CD4-positive, alpha-beta T cell treated with Interferon alpha-2 for 1 hour (primary cell): ENCODE measurements at places on chromosomes 12 and 14.

DNA sequence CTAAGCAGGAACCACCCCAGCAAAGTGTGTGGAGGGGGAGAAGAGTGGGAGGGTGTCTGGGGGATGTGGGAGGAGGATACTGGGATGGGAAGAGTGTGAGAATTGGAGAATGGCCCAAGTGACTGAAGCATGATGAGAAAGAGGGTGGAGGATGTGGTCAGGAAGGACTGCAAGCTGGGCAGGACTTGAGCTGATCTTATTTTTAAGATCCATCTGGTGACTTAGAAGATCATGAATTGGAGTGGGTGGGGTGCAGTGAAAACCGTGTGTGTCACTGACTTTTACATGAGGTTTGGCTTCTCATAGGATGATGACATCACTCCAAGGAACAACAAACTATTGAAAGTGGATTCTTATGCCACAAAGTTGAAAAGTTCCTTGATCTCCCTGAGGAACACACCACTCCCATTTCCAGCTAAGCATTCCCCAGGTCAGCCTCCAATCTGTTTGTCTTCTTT is 287.5 kb downstream of the GALC start:
- no peak for DNase-seq

DNA sequence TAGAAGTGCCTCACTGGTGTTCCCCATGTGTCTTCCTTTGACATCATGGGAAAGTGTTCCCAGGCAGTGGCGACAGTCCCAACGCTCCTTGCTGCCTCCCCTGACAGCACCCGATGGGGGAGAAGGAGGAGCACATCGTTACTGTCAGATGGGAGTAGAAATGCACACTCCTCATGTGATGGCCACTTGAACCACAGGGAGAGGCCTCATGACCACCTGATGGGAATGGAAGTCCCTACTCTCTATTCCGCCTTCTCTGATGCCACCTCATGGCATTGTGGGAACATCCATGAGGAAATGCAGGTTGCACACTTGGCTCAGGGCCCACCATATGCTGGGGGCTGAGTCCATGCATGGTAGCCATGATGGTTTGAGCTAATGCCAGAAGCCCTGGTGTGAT is 14.3 kb upstream of the CORO1C start:
- no peak for DNase-seq

GRCh38 chr12:7178481-7178880 is 11.0 kb upstream of the PEX5 start:
- no peak for DNase-seq

DNA sequence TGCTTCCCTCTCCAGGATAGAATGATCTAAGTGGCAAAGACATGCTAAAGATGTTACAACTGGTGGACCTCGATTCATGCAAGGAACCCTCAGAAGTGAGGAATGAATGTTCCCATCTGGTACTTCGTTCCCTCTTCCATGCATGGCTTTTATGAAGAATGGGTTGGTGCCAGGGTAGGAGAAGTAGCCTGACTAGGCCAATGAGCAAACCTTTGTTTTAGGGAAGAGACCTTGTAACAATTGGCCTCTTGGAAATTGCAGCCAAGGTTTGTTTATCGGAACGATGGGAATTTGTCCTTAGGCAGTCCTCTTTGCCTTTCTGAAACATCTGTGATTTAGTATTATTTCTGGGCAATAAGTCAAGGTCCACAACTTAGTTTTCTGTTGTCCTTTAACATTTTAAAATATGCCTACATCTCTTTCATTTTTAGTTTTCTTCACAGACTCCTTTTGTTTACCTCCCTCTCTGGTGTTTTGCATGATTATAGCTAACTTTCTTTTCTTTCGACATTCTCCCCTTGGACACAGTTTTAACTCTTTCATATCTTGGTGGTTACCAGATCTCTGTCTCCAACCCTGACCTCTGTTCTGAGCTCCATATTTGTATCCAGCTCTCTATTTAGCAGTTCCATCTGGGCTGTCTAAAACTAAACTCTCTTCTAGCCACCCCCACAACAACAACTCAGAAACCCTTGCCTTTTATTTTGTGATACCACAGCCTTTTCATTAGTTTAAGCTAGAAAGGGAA is 70.0 kb downstream of the DIP2B start:
- no peak for DNase-seq

- peak; percentile 88 for DNase-seq
Observed at GRCh38 chr12:14416658-14417057, 51.2 kb downstream of the ATF7IP start.

- no peak for DNase-seq
Observed at GRCh38 chr12:54975272-54975671, 9.3 kb downstream of the TESPA1 start.

DNA sequence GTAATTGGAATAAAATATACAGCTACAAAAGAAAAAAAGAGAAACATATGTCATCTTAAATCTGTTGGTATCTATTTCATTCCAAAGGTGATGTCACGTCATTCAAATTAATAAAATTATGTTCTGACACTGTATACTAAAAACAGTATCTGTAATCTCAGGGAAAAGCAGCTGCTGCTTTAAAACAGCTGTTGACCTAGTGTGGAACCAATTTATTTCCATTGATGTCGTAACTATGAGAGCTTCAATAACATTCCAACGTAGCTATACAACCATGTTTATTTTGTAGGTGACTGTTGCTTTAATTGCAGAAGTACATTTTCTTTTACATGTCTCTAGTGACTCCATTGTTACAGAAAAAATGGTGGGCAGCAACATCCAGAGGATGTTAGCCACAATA is 571.7 kb downstream of the RPS29 start:
- DNase-seq, result no peak

DNA sequence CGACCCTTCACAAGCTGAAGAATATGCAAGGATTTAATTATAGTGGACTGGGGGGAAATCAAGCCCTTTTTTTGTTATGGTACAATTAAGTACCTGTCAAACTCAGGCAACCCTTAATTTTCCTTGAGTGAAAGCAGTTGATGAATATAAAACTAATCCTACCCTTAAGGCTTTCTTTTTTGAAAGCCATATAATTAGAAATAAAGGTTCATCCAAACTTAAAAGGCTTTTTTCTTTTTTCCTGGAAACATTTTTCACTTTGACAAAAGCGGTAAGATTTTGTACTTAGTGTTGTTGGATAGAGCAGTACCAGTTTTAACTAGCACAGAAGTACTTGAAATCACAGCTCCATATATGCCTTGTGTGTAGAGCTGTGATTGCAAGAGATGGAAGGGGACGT is 91.9 kb upstream of the MANSC4 start:
- no peak for DNase-seq

DNA sequence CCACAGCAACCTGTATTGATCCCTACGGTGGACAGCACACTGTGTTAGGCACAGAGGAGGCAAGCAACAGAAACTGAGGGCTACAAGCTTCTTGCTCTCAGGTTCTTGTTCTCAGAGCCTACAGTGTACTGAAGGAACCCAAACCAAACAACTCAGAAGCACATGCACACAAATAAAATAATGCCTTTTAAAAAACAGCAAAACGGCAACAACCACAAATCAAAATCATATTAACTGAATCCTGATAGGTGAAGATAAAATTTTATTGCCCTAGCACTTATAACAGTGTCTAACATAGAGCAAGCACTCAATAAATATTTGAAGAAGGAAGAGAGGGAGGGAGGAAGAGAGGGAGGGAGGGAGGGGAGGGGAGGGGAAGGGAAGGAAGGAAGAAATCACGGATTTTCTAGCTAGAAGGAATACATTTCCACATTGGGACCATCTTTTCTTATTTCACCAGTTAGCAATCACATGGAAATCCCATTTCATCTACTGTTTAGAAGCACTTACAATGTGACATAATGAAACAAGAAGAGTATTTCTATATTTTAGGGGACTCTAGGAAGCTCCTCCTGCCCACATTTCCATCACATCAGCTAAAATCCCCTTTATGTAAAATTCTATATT is 27.2 kb downstream of the DMAC2L start:
- DNase-seq, result no peak

DNA sequence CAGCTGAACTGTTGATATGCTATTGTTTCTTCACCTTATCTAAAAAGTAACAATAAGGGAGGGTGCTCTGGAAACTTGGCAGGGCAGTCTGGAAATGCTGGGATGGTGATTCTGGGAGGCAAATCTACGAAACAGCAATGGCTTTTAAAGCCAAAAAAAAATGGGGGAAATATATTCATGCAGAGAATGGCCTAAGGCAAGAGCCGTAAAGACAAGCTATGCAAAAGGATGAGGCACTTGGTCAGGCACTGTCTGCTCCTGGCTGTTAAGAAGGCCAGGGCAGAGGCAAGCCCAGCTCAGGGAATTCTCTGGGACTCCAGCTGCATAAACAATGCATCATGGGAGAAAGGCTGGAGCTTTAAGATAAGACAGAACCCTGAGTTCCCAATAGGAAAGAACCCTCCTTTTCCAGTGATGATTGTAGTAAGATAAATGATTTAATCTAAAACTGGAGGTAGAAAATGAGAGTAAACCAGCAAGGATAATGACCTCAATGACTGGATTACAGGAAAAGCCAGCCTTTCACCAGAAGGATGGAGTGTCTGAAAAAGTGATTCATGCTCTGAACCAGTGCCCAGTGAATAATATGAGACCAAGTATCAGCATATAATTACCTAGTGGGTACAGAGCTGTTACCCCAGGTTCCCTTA is 46.0 kb downstream of the ITPR2 start:
- DNase-seq, result no peak

DNA sequence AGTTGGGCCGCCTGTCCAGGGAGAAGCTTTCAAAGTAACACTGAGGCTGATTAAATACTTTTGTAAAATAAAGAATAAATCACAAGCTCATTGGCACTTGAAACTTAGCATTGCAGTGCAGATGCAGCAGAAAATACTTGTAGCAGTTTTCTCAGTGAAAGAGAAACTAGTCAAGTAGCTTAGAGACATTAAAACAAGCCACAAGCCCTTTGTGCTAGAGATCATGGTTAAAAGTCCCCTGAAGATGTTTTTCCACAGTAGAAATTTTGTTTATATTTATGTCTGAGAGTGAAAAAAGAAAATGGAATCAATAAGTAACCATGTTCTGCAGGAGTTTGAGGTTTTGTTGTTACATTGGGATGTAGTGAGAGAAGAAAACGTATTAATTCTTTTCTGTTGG is 5.9 kb downstream of the PSEN1 start:
- no peak for DNase-seq

GRCh38 chr12:34595749-34596733 is 573.7 kb downstream of the ALG10 start:
- DNase-seq, result no peak
